ENCODE measurements at places on chromosomes 11 and 22. TPM values are rescaled to one million over a fixed set of nuclear protein-coding genes. Genes with fewer than 3 reads are reported as not detected.

- no peak for DNase-seq
Observed at GRCh38 chr11:9160166-9160565, 68.8 kb upstream of the SCUBE2 start.

DNA sequence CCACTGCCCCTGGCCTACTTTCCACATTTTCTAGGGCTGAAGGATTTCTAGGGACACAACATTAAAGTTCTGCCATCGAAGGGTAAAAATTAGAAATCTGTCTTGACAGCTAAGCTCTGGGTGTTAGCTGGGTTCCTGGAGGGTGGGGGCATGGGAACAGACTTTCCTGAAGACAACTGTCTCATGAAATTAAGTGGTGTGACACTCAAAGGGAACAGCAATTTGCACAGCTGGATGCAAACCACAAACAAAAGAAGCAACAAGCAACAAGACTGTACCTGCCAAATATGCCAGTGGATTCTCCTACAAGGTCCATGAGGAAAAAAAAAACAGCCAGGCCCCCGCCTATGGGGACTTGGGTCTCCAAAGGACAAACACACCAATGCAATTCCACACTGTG is 32.5 kb downstream of the WT1 start:
- DNase-seq, result no peak

GRK3 gene
- 12.2 TPM for total RNA-seq

DNA sequence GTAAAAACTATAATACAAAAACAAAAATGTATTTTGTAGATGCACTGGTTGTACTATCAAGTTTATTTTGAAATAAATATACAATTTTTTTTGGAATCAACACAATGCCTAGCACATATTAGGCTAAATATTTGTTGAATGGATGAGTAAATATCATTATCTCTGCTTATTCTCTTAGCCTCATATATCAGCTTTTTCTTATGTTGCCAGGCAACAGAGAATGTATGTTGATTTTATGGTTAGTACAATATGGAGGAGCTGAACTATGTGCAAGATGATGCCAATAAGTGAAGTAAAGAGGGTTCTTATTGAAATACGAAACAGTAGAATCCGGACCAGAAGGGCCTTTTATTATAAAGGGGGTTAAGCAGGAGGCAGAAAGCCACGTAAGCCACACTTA is 94.9 kb downstream of the FAR1 start:
- DNase-seq, result no peak

FGF19 gene
- total RNA-seq, result 0.17 TPM

TRIM49B gene
- total RNA-seq, result not detected

DNA sequence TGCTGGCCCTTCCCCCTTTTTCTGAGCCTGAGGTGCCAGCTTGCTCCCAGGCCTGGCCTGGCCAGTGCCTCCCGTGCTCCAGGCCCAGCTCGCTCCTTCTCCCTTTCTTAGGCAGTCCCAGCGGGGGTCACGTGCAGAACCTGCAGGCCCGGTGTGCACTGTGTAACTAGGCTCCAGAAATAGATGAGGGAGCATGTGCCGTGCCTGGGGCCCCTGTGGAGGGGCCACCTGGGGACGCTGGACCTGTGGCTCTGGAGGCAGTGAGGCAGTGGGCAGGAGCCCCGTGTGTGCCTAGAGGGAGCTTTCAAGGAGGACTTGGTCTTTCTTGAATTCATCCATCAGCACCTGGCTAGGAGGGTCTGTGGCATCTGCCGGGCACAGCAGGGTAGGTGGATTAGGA is 11.5 kb downstream of the PTDSS2 start:
- no peak for DNase-seq

MYOD1 gene
- total RNA-seq, result not detected

- DNase-seq, result peak; percentile 8
Observed at GRCh38 chr11:19777377-19778102, 64.9 kb downstream of the NAV2 start.

Measured in foreskin keratinocyte (primary cell).